Posterior vena cava (tissue), 2 donors: ENCODE measurements at places on chromosomes 4 and X.

DNA sequence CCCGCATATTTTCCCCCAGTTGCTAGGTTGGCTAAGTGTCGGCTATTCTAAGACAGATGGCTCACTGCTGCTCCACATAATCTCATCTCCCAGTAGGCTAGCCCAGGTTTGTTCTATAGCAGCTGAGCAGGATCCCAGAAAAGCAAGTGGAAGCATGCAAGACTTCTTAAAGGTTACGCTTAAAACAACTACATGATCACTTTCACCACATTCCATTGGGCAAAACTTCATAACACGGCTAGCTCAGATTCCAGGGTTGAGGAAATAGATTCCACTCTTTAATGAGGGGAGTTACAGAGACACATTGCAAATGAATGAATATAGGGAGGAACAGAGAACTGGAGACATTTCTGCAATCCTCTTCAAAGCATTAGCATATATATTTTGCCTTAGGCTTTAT is 12.9 kb upstream of the RAB33B start:
- DNase-seq: no peak

DNA sequence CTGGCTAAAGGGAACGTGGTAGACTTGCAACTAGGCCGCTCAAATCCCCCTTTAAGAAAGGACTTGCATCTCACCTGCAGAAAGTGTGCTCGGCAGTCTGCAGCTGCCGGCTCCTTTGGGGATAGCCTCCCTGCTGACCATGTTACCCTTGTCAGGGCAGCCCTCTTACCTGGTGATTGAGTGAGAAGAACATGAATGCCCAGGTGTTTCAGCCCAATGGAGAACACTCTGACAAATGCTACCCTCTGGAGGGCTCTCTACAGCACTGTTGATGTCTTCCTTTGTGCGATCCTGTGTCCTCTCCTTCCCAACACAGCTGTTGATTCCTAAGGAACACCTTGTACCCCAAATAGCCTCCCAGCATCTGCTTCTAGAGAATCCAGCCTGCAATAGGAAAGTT is 178.7 kb upstream of the LDB2 start:
- DNase-seq: no peak

GRCh38 chr4:154030152-154030551 is 241.3 kb upstream of the SFRP2 start:
- no peak for DNase-seq

GRCh38 chr4:73224886-73225285 is 33.7 kb downstream of the ANKRD17 start:
- no peak for DNase-seq

GRCh38 chr4:161321706-161322105 is 842.1 kb downstream of the FSTL5 start:
- DNase-seq: no peak
